Brain (organoid and tissue), 16 donors: ENCODE measurements at places on chromosomes 1 and 21.

GRCh38 chr1:88685259-88685620 is 1.2 kb downstream of the PKN2 start:
- no peak for DNase-seq

- no peak for DNase-seq
Measured at GRCh38 chr1:18870957-18871356, 11.5 kb upstream of the TAS1R2 start.

GRCh38 chr1:223709598-223709997 is 2.7 kb upstream of the CAPN2 start:
- DNase-seq: no peak

GRCh38 chr21:32380940-32381339 is 11.9 kb downstream of the URB1 start:
- DNase-seq: no peak

- DNase-seq: no peak
Measured at GRCh38 chr1:193741228-193741627, 554.8 kb upstream of the B3GALT2 start.

- DNase-seq: peak; percentile 29
Measured at GRCh38 chr1:90313778-90314177, 318.9 kb downstream of the ZNF326 start.

DNA sequence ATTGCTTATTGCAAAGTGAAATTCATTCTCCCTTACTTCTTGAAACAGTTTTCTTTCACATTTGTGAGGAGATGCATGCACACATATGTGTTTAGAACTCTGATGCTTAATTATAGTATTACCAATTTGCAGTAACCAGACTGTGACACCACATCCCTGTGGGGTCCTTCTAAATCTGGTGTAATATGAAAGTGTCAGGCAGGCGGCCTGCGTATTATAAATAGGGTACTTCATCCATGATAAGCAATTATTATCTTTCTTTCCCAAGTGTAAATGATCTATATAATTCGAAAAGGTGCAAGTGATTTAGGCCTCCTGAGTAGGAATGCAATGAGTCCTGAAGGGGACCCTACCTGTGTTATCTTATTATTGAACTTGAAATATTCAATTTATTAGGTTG is 876 bp downstream of the EFCAB7 start:
- DNase-seq: peak; percentile 3

- peak; percentile 57 for DNase-seq
Measured at GRCh38 chr1:187771396-187771795, 942.6 kb downstream of the PLA2G4A start.

GRCh38 chr1:191206513-191207207 is 729.0 kb upstream of the BRINP3 start:
- no peak for DNase-seq

- peak; percentile 92 for DNase-seq
Measured at GRCh38 chr1:203340112-203340790, 10.7 kb downstream of the FMOD start.

GRCh38 chr1:89953131-89953626 is 41.7 kb upstream of the ZNF326 start:
- DNase-seq: no peak

DNA sequence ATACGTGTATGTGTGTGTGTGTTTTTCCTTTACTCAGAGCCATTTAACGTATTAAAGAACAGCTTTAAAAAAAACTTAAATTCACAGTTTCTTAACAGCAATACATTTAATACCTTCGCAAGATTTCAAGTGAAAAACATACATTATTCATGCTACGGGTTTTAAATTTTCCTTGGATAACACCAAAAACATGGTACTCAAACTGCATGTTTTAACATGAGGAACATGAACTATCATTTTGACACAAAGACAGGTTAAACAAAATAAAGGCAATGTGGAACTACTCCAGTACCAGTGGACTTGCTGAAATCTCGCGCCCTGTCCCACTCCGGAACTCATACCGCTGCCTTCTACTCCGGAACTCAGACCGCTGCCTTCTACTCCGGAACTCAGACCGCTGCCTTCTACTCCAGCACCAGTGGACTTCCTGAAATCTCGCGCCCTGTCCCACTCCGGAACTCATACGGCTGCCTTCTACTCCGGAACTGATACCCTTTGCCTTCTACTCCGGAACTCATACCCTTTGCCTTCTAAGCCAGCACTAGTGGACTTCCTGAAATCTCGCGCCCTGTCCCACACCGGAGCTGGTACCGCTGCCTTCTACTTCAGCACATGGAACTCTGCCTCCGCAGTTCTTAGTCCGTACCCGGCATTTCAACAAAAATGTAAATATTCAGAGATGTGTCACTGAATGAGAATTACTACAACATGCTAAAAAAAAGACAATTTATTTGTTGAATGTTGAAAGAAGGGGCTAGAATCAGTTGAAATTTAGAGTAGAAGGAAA is 148.6 kb downstream of the NCAM2 start:
- no peak for DNase-seq

- no peak for DNase-seq
Measured at GRCh38 chr1:230753191-230753585, 6.0 kb downstream of the CAPN9 start.

GRCh38 chr1:170410401-170411166 is 121.4 kb upstream of the GORAB start:
- no peak for DNase-seq

GRCh38 chr1:197222025-197222685 is 45.9 kb upstream of the CRB1 start:
- DNase-seq: no peak

DNA sequence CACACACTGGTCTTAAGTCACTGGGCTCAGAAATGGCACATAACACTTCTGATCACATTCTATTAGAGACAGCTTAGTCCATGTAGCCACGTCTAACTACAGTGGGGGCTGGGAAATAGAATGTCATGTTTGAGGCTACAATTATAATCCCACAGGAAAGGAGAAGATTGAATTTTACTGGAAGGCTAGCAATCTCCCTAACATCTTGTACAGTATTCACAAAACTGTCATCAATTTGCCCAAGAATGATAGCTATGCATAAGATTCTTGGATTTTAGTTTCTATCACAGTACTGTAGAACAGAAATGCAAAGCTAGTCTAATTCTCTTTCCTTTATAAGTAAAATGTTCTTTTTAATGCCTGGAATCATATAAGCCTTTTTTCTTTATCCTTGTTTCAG is 12.7 kb upstream of the ZMYM6 start:
- no peak for DNase-seq

- DNase-seq: peak; percentile 31
Measured at GRCh38 chr1:208781391-208782045, 537.3 kb upstream of the PLXNA2 start.

DNA sequence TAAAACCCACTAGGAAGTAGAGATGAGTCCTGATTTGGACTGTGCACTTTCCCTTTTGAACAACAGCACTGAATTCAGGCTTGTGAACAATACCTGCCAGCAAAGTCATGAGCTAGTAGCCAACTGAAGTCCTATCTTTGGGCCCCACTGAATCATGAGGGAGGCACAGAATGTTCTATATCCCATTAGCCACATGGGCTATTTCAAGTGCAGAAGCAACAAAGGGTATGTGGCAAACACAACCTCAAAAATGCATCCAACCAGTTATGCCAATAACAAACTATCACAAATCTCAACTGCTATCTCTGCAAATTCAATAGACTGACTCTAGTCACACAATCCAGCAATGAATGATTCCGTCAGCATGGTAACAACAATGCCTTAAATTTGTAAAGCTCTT is 276.0 kb downstream of the MRPL39 start:
- no peak for DNase-seq

DNA sequence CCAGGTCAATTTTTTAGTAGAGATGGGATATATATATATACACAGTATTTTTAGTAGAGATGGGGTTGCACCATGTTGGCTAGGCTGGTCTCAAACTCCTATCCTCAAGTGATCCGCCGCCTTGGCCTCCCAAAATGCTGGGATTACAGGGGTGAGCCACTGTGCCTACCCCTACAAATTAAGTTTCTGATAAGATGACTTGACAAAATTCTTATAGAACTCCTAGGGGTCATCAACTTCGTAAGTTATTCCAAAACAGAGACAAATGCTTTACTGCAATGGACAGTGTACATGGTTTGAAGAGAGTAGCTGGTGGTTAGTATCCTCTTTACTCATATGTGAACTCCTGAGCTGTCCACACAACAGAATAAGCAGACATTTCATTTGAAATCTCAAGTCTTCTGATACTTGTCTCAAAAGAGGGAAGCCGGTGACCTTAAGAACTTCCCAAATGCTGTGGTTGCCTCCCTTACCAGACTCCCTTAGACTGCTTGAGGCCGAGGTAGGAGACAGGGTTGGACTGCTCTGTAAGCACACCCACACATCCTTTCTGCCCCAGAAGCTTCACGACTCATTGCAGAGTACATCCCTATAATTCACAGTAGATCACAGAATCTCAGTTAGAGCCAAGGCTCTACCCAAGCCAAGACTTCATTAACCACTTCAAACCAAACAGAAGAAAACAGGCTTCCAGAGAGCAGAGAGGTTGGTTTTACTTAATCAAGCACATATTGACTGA is 244.1 kb upstream of the IRF2BP2 start:
- no peak for DNase-seq

GRCh38 chr1:181108304-181108867 is 19.9 kb downstream of the IER5 start:
- DNase-seq: peak; percentile 64

GRCh38 chr1:100419072-100419471 is 66.8 kb downstream of the CDC14A start:
- no peak for DNase-seq

- no peak for DNase-seq
Measured at GRCh38 chr1:25137521-25138395, 94.5 kb downstream of the SYF2 start.

- peak; percentile 36 for DNase-seq
Measured at GRCh38 chr21:25243808-25244207, 363.5 kb downstream of the MRPL39 start.

- DNase-seq: no peak
Measured at GRCh38 chr1:201939574-201939973, 6.8 kb downstream of the LMOD1 start.

GRCh38 chr1:167105271-167106118 is 11.6 kb downstream of the STYXL2 start:
- peak; percentile 46 for DNase-seq

DNA sequence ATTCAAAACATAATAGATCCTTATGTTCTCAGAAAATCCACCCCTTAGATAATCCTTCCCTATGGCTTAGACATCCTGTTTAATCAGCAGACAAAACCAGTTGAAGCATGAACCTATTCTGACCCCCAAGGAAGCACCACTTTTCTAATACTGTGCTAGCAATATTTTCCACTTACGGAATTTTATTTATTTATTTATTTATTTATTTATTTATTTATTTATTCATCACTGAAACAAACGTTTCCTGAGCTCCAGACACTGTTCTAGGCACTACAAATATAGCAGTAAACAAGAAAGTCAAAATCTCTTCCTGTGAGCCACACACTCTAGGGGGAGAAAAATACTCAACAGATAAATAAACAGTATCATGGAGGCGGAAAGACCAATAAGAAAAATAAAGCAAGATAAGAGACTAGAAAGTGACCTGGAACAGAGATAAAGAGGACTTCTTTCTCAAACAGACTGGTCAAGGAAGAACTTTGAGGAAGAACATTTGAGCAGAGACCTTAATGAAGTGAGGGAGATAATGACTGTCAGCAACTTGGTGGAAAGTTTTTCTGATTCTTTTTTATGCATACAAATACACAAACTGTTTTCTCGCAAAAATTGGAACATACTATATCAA is 145.5 kb upstream of the POGK start:
- no peak for DNase-seq
